Activated effector memory CD4-positive, alpha-beta T cell treated with anti-CD3 and anti-CD28 coated beads, Interleukin-2, amount 50 U/mL, for 16 hours (primary cell): ENCODE measurements at places on chromosomes 2 and 18.

- DNase-seq = no peak
Observed at GRCh38 chr18:28181616-28182015, 4.7 kb upstream of the CDH2 start.

DNA sequence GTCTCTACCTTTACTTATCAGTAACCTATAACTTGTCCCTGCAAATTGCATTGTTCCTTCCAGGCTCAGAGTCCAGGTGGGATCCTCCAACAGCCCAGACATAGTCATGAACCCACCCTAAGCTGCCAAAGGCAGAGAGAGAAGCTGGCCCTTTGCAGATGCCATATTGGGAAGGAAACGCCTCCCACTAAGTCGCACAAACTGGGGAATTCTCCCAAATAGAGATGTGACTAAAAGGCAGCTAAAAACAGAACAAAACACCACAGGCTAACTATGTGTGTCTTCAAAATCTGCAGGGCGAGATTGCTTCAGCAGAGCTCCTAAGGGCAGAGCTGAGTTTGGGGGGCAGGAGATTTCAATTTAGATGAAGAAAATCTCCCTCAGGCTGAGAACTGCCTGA, 38.5 kb upstream of the SIGLEC15 start:
- DNase-seq = no peak

DNA sequence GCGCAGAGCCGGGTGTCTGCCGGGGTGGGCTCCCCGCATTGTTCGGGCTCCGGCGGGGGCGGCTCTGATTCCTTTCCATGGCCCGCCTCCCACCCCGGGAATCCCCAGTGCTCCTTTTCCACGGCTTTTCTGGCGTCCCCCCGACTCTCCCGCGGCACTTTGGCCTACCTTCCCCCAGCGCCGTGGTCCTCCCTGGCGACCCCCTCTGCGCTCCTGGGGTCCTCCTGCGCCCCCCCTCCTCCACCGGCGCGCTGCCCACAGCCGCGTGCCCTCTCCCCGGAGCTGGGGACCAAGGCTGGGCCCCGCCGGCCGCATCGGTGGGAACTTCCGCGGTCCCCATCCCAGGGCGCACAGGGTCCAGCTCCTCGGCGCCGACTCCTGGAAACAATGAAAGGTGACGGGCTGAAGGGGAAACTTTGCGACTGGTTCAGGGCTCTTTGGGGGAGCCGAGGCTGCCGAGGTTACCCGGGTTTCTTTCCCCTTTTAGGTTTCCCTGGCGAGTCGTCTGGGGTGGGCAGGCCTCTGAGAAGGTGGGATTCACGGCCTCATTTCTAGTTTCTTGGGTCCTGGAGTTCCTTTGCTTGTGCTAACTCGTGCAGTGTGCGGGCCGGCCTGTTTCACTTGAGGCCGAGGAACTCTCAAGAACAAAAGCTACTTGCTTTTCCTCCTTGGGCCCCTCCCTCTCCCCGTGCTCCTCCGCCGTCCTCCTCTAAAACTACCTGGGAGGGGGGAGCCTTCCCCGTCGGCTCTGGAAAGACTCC, 2.2 kb downstream of the TGIF1 start:
- peak; percentile 76 for DNase-seq

- DNase-seq = no peak
Observed at GRCh38 chr18:76835380-76835779, 13.0 kb downstream of the ZNF236 start.

- DNase-seq = no peak
Observed at GRCh38 chr2:118048401-118048800, 34.5 kb upstream of the CCDC93 start.

GRCh38 chr18:39053571-39053970, 1488.0 kb upstream of the CELF4 start:
- no peak for DNase-seq

- no peak for DNase-seq
Observed at GRCh38 chr2:149885468-149885867, 297.9 kb upstream of the MMADHC start.

- no peak for DNase-seq
Observed at GRCh38 chr2:39521876-39522517, 84.9 kb upstream of the MAP4K3 start.

DNA sequence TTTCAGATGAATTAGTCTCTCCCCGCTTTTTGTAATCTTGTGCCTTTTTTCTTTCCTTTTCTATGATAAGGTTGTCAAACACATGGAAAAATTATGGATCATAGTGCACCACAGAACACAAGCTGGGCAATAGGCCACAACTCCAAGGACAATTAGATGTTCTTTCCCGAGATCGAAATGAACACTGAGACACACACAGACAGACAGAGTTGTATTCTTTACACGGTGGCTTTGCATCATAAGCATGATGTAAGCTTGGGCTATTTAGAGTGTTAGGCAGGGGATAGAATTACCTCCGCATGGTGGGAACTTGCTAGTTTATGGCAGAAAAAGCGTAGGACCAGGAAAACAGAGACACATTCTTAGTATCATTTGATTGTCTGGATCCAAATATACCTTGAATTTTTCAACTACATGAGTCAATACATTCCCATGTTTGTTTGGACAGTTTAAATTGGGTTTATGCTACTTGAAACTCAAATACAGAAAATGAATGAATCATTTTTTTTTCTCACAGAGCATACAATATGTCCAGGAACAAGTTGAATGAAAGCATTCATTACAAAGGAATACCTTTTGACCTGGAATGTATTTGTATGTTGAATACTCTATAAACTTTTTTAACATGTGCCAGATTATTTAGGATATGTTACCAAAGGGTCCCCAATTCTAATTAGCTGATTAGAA, 1611.5 kb upstream of the TMEFF2 start:
- no peak for DNase-seq

DNA sequence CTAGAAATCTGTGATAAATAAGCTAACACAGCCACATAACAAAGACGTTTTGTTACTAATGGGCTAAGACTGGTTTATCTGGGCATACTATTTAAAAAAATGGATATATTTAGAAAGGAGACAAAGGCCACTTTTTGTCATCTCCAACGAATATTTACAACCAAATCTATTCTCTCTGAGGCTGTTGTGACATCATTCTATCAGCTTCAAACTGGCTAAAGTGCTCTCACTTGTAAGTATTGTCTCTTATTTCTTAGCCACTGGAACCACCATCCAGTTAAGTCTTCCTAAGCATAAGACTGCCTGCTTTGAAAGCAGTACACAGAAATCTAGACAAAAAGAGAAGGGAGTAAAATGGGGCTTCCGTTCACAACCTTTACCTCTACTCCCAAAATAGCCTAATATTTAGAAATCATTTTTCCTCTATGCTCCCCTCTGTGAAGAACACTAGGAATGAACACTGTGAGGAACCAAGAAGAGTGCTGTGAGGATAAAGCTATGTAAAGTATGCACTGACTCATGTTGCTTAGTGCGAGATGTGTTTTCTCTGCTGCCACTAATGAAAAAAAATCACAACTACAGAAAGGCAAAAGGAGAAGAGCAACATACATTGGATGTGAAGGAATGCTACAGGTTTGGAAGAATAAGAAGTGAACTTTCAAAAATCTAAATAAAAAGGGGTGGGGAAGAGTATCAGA, 264.1 kb downstream of the EXOC6B start:
- no peak for DNase-seq

GRCh38 chr18:2805970-2806943, 40.5 kb upstream of the EMILIN2 start:
- DNase-seq = no peak

GRCh38 chr2:660586-661359, 16.4 kb downstream of the TMEM18 start:
- DNase-seq = no peak

GRCh38 chr2:53708988-53709387, 58.6 kb upstream of the CHAC2 start:
- DNase-seq = no peak

DNA sequence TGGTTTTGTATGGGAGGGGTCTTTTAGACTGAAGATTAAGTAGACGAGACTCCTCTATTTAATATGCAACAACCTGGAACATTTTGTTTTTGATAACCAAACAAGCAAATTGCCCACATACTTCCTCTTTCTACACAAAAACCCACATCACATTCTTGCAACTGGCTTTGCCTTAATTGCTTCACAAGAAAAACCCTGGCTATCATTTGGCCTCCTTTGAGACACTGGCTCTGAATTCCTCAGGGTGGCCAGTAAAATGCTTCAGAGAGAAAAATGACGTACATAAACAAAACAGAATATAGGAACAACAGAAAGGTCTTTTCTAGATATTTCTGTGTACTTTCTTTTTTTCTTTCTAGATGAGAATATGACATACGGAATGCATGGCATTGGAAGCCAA, 103.0 kb downstream of the TRIB2 start:
- DNase-seq = no peak

GRCh38 chr2:121689356-121689755, 40.1 kb upstream of the CLASP1 start:
- no peak for DNase-seq

DNA sequence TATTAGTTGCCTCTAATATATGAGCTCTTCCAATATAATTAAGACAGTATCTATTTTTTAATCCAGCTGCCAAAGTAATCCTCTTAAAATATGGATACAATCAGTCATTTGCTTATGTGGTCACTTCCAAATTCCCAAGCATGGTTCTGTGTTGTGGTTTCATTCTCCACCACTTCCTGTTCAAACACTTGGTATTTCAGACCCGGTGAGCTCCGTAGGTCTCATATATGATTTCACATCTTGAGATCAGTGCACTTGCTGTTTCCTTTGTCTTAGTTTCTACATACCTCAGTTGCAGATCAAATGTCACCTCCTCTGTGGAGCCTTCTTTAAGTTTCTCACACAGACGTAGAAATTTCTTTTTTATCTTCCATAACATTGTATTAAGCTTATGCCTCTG, 254.2 kb downstream of the KCNS3 start:
- DNase-seq = no peak

DNA sequence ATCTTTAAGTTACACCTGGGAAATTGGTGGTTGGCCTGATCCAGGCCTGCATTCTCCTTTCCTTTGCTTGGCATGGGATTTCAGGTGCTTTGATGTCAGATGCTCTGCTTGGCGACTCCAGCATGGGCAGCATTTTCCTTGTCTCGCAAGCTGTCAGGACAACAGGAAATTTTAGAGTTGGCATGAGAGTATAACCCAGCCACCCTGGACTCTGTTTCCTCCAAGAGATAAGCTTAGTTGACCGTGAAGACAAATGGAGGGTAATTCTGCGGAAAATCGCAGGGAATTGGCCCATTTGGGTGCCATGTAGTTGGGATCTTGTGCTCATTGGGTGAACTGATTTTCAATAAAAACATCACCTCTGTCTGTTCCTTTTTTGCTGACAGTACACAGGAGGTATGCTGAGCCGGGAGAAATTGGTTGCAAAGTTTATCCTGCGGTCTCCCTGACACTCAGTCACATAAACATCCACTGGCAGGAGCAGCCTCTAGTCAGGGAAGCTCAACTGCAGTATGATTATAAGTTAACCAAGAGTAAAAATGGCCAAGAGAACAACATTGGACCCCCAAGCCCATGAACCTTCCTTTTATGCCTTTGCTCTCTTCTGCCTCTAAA, 409.9 kb downstream of the SETBP1 start:
- DNase-seq = no peak

DNA sequence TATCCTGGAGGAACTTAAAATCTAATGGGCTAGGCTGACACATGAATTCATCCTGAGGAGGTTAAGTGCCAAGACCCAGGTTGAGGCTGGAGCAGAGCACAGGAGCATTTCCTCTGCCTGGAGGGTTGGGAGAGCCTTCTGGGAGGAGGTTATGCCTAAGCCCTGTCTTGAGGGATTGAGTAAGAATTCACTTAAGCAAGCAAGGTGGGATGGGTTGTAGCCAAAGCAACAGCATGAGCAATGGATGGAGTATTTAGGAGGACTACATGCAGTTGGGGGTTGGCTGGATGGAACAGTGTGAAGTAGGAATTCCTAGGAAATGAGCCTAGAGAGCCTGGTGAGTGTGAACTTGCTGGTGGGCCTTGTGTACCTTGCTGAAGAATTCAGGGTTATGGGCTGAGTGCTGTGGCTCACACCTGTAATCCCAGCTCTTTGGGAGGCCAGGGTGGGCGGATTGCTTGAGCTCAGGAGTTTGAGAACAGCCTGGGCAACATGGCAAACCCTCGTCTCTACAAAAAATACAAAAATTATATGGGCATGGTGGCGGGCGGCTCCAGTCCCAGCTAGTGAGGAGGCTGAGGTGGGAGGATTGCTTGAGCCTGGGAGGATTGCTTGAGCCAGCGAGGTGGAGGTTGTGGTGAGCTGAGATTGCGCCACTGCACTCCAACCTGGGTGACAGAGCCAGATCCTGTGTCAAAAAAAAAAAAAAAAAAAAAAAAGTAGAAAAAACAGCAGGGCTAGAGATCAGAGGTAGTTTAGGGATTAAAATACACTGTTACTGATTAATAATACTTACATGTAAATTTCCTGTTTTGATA, 22.2 kb downstream of the TANC1 start:
- DNase-seq = no peak

DNA sequence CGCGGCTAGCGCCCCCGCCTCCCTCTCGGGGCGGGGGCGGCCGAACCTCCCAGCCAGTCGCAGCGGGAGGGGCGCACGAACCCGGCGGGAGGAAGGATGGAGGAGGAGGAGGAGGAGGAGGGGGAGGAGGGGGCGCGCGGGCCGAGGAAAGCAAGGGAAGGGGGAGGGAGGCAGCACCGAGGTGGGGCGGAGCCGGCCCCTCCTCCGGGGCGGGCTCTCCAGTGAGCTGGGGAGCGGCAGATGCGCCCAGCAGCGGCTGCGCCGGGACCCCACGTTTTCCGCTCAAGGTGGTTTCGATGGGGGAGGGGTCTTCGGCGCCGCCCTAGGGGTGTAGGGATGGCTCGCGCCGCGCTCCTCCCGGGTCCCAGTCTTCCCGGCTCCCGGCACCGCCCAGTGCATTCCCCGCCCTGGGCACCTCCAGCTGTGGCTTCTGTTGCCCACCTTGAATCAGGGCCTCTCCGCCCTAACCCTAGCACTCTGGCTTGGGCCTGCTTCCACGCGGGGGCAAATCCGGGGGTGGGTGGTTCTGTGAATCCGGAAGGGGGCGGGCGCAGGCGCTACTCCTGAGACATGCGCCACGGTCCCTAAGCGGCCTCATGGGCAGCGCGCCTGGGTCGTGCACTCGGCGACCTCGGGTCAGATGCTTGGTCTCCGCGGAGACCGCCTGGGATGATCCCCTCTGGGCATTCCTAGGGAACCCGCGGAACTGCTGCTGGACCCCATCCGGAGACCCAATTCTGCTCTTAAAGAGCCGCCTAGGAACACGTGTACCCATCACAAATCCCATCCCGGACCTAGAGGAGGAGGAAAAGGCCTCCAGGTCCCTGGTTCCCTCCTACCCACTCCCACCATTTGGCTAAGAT, at the start of gene FBXO41:
Gene FBXO41, minus strand, starts transcription at position 183 of the 863 bp plus-strand sequence. CDS start 14,848 bp downstream, outside the sequence.
- DNase-seq = peak; percentile 87

DNA sequence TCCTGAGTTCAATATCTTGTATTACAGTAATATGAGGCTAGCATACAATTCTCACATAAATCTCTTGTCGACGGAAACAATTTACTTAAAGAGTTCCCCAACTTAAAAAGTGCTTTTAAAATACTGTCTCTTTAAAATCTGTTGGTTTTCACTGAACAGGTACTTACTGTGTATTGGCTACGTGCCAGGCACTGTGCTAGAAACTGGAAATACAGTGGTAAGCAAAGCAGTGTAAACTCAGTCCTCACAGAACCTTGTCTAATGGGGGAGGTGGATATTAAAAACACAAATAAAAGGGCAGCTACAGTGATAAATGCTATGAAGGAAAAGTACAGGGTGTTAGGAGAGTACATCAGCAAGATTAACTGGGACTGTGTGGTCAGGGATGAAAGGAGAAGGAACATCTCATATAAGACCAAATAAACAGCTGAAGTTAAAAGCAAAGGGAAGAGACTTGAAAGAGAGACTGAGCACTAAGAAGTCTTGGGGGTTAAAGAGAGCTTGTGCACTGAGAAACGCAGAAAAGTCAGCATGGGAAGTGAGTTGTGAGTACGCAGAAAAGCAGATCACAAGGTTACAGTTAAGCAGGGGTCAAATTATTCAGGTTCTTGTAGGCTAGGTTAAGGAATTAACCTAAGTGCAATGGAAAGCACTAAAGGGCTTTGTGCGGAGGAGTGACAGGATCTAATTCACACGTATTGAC, 52.5 kb downstream of the USP40 start:
- no peak for DNase-seq
